ENCODE measurements at places on chromosomes 1 and 21.

GRCh38 chr1:171910786-171911185, 69.5 kb downstream of the DNM3 start:
- DNase-seq, result no peak

DNA sequence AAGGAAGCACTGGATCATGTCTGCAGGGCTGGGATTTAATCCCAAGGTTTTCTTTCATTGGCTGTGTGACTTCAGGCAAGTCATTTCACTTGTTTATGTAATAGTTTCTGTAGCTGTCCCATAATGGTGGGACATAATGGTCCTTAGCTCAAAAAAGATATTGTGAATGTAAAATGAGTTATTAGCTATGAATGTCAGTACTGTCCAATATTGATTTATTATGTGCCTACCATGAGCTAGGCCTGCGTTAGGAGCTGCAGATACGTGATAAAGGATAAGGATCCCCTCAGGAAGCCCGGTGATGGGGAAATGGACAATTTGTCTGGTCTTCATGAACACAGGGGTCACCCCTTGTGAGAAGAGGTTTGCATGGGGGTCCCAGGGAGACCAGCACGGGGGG, 95.8 kb downstream of the PLXNA2 start:
- DNase-seq, result no peak

- no peak for DNase-seq
These were observed 115.7 kb upstream of the ATP1A1 start for GRCh38 chr1:116257341-116257767.

DNA sequence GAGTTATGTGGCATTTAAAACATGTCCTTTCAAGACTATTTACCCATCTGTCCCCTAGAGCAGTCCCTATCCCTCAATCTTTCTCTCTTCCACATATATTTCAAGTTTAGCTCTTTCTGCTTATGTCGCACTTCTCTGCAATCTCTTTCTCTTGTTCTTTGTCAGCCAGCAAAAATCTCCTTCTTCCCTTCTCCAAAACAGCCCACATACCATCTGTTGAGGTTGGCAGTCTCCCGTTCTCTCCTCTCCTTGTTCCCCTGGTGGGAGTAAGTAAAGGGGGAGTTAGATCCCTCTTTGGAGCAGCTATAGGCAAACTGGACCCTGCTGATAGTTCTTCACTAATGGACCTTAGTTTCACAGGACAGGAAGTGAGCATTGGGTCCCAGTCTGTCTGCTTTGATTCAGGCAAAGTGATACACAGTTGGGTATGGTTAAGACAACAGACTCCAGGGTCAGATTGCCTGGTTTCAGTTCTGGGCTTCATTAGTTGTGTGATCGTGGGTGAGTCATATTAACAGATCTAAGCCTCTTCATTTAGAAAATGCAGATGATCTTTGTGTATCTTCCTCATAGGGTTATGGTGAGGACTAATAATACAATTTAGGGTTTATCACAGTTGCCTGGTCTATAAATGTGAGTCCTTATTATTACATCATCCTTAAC, 19.7 kb downstream of the BRINP2 start:
- no peak for DNase-seq

GRCh38 chr1:25707280-25708016, 90.9 kb downstream of the MAN1C1 start:
- DNase-seq, result no peak

- DNase-seq, result no peak
These were observed at the start of gene GBP6 for GRCh38 chr1:89363638-89364536. Gene GBP6 (plus strand): TSS chr1:89364059. CDS start chr1:89368552, 4,493 bp downstream.

DNA sequence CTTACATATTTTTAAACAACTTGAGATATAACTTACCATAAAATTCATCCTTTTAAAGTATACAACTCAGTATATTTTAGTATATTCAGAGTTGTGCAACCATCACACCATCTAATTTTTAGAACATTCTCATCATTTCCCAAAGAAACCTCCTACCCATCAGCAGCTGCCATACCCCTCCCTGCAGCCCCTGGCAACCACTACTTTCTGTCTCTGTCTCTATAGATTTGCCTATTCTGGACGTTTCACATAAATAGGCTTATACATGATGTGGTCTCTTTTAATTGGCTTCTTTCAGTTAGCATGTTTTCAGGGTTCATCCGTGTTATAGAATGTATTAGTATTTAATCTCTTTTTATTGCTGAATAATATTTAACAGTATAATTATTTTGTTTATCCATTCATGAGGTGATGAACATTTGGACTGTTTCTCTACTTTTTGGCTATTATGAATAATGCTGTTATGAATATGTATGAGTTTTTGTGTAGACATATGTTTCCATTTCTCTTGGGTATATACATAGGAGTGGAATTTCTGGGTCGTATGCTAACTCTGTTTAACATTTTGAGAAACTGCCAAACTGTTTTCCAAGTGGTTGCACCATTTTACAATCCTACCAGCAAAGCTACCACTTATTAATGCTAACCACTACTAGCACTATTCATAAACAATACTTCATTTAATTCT, 29.5 kb downstream of the WDR26 start:
- DNase-seq, result no peak

DNA sequence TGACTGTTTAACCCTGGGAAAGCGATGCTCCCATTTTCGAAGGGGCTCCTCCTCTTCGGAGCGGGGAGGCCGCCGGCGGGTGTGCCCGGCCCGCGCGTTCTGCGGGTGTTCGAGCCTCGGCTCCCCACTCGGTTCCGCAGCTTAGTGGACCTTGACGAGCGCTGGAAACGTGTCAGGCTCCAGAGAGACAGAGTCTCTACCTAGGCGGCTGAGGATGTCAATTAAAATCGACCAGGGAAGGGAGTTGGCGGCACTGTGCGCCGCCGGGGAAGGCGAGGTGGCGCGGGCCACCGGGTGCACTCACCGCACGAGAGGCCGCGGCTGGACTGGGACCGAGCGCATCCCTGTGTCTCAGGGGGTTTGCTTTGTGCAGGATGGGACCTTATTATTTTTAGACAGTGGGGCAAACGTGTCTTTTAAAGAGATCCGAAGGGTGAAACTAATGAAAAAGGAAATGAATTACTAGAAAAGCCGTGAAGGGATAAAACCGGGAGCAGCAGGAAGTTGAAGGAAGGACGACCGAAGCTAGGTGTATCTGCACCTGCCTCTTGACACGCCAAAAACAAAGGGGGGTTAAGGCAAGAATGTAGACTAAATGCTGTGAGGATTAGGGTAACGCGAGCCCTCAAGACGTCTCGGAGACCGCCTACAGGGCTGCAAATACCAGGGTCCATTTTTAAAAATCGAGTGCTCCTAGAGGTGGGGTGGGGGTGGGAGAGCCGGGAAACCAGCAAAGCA, 5.6 kb downstream of the LHX4 start:
- DNase-seq, result no peak

GRCh38 chr1:166730299-166730888, 108.9 kb upstream of the POGK start:
- DNase-seq, result no peak

DNA sequence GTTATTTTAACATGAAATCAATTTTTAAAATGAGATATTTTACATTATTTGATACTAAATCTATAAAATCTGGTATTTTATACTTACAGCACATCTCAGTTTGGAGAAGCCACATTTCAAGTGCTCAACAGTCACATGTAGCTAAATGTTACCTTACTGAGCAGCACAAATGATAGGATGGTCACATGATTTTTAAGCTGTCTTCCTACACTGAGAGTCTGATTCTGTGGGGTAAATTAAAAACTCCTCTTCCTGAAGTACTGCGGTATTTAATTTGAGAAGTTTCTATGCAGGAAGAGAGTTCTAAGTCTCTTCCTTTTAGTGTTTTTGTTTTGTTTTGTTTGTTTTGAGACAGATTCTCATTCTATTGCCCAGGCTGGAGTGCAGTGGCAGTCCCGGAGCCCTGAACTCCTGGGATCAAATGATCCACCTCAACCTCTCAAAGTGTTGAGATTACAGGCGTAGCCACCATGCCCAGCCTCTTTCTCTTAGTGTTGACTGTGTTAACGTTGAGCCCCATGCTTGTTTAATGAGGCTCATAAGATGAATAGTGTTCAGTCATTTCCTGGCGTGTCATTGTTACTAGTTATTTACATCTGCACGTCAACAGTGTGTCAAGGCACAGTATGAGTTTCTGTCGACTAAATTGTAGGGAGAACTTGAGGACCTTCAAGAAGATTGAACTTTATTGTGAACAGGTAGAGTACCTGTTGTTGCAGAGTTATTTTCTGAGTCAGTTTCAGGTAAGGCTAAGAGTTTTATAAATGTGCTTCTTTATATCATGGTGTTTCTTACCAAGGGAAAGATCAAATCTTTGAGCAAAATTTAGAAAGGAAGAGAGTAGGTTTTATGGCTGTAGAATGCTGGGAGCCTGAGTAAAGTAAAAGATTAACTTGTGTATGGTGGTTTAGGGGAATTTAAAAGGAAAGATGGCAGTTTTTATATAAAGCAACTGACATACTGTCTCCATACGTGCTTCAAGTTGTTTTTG, 3.3 kb downstream of the CNST start:
- DNase-seq, result no peak

GRCh38 chr1:116878804-116879477, 30.8 kb upstream of the PTGFRN start:
- no peak for DNase-seq

DNA sequence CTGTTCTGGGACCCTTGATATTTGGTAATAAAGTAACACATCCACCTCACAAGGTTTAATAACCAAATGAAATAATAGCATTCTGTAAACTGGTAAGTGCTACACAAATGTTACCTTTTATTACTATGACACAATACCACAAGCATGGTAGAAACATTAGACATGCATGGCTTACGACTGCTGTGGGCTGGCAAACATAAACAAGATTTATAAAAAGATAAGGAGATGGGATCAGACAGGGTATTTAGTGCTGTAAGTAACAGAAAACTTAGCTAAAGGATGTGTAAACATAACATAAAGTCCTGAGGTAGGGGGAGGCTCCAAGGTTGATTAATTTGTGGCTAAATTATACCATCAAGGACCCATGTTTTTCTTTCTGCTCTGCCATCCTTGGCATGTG, 212.6 kb downstream of the BARHL2 start:
- DNase-seq, result no peak

GRCh38 chr21:45618846-45619485, 24.6 kb upstream of the PCBP3 start:
- no peak for DNase-seq

DNA sequence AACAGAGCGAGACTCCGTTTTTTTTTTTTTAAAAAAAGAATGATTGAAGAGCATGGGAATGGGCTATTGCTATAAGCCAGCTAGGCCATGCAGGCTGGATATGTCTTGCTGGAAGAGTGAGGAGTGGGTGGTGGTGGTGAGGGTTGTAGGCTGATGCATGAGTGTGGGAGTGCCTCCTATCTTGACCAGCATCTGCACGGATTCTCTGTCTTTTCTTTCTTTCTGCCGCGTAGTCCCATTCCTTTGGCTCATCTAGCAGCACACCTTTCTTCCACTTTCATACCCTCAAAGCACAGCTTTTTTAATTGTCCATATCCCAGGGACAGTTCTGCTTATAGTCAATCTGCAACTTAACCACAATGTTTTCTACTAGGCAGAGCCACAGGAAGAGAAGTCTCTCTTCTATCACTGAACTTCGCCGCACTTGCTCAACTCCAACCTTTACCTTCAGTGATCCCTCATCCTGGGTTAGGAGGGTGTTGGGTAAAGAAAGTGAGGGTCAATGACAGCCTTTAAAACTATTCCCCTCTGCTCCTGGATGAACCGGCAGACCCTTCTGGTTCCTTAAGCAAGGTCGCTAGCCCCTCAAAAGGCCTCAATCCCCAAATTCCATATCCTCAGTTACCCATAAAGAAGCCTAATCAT, 15.2 kb downstream of the ADCY10 start:
- no peak for DNase-seq

DNA sequence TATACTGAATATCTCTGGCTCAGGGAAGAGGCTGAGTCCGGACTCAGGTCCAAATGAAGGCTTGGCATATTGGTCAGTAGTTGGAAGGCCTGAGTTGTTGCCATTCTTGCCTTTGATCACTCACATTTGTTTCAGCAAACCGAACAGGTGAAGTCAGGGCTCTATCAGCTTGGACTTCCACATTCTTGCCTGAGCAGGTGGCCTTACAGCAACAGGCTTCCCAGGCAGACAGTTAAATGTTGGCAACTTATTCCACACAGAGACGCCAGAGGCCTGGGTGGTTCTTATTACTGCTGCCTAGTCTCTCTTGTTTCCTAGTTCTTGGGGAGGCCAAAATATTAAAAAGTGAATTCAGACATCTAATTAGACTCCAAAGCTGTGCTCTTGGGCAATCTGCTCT, 36.6 kb downstream of the XCL2 start:
- no peak for DNase-seq

DNA sequence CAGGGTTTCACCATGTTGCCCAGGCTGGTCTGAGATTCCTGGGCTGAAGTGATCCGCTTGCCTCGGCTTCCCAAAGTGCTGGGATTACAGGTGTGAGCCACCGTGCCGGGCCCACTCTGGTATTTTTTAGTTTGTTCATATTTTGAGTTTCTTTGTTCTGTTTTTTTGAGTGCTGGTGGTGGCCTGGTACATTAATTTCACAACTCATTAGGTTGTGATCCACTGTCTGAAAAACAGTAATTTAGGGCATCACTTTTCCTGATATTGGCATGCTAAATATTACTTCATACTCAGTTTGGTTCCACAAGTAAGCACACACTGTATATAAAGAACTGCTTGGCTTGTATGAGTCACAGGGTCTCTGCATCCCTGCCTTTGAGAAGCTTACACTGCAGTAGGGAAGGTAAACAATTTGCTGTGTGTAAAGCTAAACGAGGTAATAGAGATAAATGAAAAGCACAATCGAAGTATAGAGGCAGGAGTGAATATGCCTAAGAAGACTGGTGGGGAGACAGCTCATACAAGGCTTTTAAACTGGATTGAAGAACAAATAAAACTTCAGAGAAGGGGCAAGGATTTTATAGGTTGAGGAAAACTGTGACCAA, 7.7 kb downstream of the SNX27 start:
- no peak for DNase-seq

GRCh38 chr1:24921938-24922662, 8.0 kb downstream of the RUNX3 start:
- DNase-seq, result no peak

GRCh38 chr21:46203203-46203600, 18.9 kb upstream of the SPATC1L start:
- no peak for DNase-seq

GRCh38 chr1:107323784-107324183, 182.9 kb downstream of the NTNG1 start:
- no peak for DNase-seq

DNA sequence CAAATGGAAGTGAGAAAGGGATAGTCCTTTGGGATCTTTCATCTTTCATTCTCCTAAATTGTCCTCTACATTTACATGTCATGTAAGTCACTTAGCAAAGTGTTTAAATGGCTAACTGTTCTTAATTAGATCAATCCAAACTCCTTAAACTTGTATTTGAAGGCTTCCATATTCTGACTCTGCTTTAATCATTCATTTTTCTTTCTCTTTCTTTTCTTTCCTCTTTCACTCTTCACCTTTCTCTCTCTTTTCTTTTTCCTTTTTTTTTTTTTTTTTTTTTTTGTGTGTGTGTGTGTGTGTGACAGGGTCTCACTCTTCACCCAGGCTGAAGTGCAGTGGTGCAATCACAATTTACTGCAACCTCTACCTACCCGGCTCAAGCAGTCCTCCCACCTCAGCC, 71.7 kb downstream of the RPS27 start:
- no peak for DNase-seq

Measured in type B pancreatic cell (in vitro differentiated cells).